ENCODE measurements at places on chromosomes 1 and 21.
A peak's percentile ranks its signal among the peaks of the same experiment; 100 is the strongest.

GRCh38 chr1:221886743-221887414 is 145.0 kb upstream of the DUSP10 start:
- DNase-seq = no peak

GRCh38 chr1:6869545-6869944 is 84.3 kb downstream of the CAMTA1 start:
- no peak for DNase-seq

GRCh38 chr1:157415661-157416060 is 136.7 kb downstream of the FCRL5 start:
- no peak for DNase-seq

- DNase-seq = no peak
These were observed 103.8 kb upstream of the USP25 start for GRCh38 chr21:15626031-15626430.

- no peak for DNase-seq
These were observed 23.2 kb upstream of the CAMTA1 start for GRCh38 chr1:6762060-6762459.

GRCh38 chr1:235648407-235648907 is 1.1 kb downstream of the GNG4 start:
- no peak for DNase-seq

DNA sequence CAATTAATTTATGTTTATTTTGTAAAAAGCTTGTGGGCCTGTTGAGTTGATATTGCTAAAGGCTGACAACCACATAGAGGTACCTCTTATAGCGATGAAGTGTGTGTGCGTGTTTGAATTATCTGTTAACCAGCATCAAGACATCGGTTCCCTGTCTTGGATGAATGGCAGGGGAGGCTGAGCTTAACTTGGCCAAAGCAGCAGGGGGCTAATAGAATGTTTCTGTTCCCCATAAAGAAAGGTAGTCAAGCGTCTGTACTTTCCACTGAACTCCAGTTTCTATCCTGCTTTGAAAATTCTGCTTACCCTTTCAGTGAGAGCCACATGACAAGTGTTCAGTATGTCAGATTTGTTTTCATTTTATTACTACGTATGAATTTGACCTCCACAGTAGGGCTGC is 63.0 kb downstream of the ROR1 start:
- no peak for DNase-seq

DNA sequence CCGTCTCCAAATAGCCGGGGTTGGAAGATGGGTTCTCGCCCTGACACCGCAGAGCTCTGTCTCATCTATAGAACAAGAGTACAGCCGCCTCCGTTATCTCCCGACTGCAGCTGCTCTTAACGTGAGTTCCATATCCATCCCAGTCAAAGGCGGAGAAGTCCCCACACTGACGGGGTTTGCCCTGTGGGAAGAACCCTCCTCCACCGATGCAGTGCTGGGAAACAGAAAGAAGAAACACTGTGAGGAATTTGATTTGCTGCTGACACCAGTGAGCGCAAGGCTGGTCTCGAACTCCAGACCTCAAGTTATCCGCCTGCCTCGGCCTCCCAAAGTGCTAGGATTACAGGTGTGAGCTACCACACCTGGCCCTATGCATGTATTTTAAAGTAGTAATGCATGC is 9.5 kb downstream of the ITLN2 start:
- no peak for DNase-seq

- DNase-seq = no peak
These were observed 3.9 kb upstream of the PITHD1 start for GRCh38 chr1:23774174-23774880.

DNA sequence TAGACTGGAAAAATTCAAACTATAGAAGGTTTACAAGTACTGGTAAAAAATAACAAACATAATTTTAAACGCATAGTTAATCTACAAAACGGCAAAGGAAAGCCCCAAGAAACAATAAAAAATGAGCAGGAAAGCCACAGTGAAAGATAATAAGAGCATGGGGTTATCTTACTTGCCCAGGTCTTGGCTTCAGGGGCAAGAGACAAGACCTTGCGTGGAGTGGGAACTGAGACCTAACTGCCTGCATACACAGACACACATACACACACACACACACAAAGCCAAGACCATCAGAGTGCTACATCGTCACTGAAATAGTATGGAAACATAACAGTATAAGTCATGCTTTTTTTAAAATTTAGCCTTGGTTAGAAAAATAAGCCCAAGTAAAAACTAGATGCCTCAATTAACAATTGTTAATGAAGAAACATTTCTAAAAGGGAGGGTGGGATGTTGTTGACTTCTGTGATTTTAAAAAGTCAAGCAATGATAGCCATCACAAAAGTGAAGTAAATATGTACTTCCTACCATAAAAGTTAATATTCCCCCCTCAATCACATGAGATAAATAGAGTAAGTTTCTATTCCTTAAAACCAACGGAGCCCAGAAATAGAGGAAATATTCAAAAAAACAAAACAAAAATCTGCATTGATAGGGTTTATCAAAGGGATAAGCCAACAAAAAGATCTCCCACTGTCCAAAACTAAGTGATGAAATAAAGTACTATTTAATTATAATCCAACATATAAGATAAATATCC is 29.4 kb upstream of the CRP start:
- DNase-seq = no peak

- peak; percentile 97 for DNase-seq
These were observed at the start of gene PIAS3 for GRCh38 chr1:145858901-145859490. Gene PIAS3, minus strand, starts transcription at chr1:145859081. Its CDS starts 91 bp downstream, at chr1:145858990.

- DNase-seq = no peak
These were observed 12.9 kb upstream of the KCNJ15 start for GRCh38 chr21:38243732-38244406.
